Stimulated activated CD4-positive, alpha-beta T cell treated with anti-CD3 and anti-CD28 coated beads, Interleukin-4, amount 100 ng/mL, for 4 hours (primary cell): ENCODE measurements at places on chromosomes 3 and 15.

DNA sequence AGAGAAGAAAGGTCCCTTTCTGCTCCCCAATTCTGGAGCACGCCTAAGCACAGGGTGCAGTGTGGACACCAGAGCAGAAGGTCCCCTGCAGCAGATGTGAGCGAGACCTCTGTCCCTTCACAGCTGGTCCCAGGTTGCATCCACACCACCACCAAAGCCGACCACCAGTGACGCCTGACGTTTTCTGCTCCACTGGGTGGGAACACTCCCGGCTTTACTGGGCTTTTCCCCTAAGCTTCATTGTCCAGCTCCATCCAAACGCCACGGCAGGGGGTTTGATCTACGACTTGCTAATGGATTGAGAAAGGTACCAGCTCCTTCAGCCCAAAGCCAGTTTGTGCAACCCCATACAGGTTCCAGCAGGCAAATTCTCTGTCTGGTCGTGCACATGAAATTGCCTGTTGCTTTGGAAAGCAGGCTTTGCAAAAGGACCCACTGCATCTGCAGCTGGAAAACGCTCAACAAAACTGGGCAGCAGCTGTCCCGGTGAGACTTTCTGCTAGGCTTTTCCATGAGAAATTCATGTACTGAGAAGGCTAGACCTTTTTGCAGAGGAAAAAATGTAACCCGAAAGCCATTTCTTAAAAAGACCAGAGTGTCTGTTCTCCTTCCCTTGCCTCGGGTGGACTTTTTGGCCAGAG lies 31.1 kb downstream of the ADAMTS17 start:
- DNase-seq: no peak

GRCh38 chr3:184658223-184658928 lies 53.5 kb downstream of the MAGEF1 start:
- DNase-seq: no peak

DNA sequence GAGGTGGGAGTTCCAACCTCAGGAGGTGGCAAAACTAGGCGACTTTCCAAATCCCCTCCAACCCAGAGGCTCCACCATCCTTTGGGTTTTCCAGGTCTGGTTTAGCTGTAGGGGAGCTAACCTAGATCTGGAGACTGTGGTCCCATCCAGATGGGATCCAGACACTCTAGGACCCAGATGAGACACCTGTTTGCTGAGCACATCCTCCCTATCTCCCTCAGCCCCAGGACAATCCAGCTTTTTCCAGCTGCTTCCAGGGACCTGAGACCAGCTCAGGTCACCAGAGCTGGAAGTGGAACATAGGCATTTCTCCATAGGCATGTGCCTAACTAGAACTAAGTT lies 18.2 kb downstream of the CRTAP start:
- no peak for DNase-seq

DNA sequence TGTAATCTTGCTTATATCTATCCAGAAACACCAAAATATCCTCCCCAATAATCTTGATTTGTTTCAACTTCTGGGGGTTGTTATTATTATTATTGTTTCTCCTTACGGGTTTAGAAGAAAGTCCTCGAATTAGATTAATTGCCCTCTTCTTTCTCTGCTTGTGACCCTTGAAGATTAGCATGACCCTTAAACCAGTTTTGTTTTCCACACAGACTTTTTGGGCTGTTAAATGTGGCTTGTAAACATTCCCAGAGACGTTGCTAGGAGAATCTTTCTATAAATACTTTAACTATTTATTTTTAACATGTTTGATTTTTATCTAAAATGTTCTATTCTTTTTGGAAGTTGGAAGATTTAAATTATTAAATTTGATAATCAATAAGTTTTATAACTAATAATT lies 4.3 kb upstream of the SUCNR1 start:
- no peak for DNase-seq

- DNase-seq: no peak
These were observed 5.2 kb downstream of the HYAL2 start for GRCh38 chr3:50317300-50317699.

GRCh38 chr3:48989126-48989795 lies 780 bp upstream of the P4HTM start:
- DNase-seq: no peak

DNA sequence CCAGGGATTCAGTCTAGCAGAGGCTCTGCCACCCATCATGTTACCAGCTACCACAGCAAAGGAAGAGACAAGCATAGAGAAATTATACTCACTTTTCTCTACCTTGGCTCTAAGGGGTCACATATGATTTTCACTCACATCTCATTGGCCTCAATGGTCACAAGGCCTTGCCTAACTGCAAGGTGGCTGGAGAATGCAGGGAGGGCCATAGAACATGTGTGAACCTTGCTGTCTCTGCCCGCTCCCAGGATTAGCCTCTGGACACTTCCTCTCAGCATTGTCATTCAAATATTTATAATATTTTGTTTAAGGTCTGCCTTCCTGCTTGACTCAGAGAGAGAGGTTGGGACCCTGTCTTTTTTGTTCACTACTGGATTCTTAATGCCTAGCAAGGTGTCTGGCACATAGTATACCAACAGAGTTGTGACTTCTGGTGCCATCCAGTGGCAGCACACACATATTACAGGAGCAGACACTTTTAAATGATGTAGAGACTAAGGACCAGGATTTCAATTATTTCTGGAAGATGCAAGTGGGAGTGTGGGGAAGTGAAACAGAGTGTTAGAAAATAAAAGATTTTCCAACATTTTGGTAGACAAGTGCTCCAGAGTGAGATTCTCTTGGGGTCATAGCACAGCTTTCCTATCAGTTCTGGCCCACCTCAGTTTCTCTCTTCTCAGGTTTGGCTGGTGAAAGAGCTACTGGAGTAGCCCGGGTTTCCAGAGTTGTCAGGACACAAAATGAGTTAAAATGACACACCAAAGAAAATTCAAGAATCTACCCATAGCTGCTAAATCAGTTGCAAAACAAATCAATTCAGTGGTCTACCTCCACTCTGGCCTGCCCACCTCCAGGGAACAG lies 119.0 kb upstream of the RASGRP1 start:
- peak; percentile 58 for DNase-seq

DNA sequence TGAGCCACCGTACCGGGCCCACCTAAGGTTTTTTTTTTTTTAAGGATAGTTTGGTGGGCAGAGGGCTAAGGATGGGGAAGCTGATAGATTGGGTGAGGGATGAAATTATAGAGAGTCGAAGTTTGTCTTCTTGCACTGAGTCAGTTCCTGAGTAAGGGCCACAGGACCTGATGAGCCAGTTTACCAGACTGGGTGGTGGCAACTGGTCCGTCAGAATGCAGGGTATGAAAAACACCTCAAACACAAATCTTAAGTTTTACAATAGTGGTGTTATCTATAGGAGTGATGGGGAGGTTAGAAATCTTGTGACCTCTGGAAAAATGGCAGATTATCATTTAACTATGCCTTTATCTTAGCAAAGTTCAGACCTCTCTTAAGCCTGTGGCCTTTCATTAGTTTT lies 2.8 kb downstream of the ZNF860 start:
- no peak for DNase-seq

- DNase-seq: no peak
These were observed 427.1 kb upstream of the C2CD4B start for GRCh38 chr15:62591842-62592838.

DNA sequence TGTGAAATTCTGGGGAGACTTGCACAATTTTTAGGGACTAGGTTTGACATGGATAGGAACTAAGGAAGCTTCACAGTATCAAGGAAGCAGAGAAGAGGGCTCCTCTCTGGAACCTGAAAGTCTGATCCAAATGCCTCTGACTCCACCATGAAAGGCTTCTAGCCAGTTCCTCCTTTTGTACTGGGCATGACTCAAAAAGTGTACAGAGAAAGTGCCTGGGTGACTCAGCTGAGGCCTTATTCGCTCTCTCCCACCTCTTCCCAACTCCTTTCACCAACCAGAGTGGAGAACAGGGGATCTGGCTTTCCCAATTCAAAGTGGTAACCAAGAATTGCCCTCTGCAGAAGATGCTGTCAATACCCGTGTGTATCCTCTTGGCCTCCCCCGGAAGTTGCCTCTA lies 342.9 kb upstream of the PROK2 start:
- DNase-seq: no peak

DNA sequence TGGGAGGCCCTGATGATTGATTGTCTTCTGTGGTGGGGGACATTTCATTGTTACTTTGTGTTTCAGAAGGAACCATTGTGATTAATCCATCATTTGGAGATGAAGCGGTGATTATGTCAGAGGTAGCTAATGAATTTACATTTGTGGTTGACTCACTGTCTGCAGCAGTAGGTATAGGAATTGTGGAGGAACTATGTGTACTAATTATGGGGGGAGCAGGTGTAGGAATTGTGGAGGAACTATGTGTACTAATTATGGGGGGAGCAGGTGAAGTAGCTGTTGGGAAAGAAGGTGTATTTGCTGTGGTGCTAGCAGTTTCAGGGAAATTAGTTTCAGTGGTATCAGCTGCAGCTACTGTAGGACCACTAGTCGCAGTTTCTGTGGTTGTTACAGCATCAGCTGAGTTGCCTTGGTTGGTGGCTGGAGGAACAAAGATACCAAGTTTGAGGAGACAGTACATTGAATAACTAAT lies 6.9 kb downstream of the MUC13 start:
- no peak for DNase-seq

DNA sequence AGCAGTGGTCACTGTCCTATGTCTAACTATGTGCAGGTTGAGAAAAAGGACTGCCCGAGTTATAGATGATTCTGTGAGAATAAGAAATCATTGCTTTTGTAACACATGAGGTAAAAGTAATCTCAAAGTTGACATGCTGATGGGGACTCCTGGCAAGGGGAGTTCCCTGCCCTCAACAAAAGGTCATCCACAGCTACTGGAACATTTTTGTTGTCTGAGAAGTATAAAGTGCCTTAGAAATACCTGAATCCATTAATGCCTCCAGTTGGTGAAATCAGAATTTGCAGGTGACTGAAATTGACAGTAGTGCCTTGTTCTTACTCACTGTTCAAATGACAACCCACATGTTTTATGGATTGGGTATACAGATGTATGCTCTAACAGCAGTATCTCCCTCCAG lies 43.7 kb upstream of the RBM5 start:
- DNase-seq: no peak

GRCh38 chr15:73607843-73608242 lies 25.3 kb downstream of the NPTN start:
- no peak for DNase-seq

- DNase-seq: no peak
These were observed 4.0 kb downstream of the TRAT1 start for GRCh38 chr3:108826309-108827187.
